Stimulated activated CD8-positive, alpha-beta memory T cell treated with anti-CD3 and anti-CD28 coated beads, Interleukin-7, amount 100 ng/mL, for 1 hour (primary cell): ENCODE measurements at places on chromosomes 6 and 20.

DNA sequence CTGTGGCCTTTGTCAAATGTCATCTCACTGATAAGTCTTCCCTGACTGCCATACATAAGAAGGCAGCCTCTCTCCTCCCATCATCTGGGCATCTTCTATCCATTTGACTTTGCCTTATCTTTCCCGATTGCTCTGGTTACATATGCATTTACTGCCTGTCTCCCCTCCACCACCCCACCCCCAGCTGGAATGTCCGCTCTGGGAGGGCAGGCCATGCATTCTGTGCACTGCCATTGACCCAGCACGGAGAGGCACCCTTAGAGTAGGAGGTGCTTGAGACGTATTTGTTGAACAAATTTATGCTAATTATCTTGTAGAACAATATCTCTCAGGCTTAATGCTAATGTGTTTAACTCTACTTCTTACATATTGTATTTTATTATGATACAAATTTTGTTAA is 183.9 kb upstream of the HDAC2 start:
- no peak for DNase-seq

DNA sequence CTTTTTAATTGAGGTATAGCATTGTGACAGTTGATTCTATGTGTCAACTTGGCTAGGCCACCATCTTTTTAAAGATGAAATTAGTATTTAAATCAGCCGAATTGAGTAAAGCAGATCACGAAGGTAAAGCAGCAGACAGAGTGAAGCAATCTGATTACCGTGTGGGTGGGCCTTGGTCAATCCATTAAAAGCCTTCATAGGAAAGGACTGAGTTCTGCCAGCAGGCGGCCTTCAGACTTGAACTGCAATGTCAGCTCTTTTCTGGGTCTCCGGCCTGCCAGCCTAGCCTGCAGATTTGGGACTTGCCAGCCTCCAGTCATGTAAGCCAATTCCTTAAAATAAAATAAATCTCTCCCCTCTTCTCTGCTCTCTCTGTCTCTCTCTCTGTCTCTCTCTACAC is 22.4 kb upstream of the TGM2 start:
- no peak for DNase-seq

GRCh38 chr6:26122402-26122792 is 35.2 kb downstream of the HFE start:
- no peak for DNase-seq

DNA sequence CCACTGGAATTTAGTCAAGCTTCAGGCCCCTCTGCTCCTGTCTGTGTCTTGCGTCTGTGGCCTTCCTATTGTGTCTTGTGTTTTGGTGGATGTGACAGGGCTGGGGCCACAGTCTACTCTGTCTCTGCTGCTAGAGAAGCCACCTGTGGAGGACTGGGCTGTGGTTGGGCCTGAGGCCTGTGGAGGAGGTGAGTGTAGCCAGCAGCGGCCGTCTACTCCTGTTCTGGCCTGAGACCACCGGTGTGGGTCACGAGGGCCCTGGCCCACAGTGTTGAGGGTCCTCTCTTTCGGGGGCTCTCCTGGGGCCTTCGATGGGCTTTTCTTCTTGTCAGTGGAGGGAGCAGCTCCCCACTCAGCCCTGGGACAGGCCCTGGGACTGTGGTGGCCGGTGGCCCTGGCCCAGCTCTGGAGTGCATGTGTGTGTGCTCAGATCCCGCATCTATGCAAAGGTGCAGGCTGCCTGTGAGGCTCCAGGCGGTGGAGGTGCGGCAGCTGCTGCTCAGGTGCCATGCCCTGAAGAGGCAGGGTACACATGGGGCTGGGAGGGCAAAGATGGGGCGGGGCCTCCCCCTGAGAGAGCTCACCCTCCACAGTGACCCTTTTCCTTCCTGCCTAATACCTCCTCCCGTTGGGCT is 20.8 kb downstream of the SDCBP2 start:
- DNase-seq, result no peak

- DNase-seq, result no peak
Observed at GRCh38 chr20:49865559-49865958, 49.8 kb downstream of the SPATA2 start.

- DNase-seq, result no peak
Observed at GRCh38 chr6:20409427-20409971, 7.8 kb downstream of the E2F3 start.

DNA sequence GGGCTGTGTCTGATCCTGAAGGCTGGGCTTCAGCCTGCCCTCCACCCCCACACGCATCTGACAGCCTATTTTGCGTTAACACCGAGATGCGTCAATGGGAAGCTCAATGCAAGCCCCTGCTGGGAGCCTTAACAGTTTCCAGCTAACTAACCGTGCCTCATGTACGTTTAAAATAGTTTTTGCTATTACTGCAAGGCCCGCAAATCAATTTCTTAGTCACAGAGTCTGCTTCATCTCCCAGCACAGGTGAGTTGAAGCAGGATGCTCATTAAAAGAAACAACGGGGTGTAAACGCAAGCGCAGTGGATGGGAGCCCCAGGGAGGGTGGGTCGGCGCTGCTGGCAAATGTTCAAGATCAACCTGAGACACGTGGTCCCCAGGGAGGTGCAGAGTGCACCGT is 142.8 kb upstream of the PHACTR3 start:
- no peak for DNase-seq

GRCh38 chr6:149324428-149324827 is 6.9 kb downstream of the TAB2 start:
- DNase-seq, result no peak

- DNase-seq, result no peak
Observed at GRCh38 chr6:42315259-42315990, 97.8 kb upstream of the MRPS10 start.

DNA sequence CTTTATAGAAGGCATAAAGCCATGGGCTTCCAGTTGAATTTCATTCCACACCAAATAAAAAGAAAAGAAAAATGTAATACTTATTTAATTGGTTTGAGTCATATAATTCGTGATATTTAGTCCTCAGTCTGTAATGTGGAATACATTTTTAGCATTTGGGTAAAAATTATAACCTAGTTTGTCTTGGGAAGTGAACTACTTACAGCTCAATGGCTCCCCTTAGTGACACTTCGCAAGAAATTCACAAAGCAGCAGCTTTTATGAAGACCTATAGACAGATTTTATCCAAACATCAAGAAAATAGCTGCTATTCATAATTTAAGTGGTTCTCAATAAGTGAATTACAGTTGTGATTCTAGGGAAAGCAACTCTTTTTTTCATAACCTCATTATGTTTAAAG is 72.1 kb downstream of the RSPO3 start:
- DNase-seq, result no peak

- DNase-seq, result no peak
Observed at GRCh38 chr6:36361071-36361470, 24.4 kb upstream of the BNIP5 start.

- DNase-seq, result no peak
Observed at GRCh38 chr6:135555550-135555949, 58.0 kb upstream of the AHI1 start.

GRCh38 chr6:36721369-36722140 is 23.9 kb downstream of the RAB44 start:
- DNase-seq, result no peak

DNA sequence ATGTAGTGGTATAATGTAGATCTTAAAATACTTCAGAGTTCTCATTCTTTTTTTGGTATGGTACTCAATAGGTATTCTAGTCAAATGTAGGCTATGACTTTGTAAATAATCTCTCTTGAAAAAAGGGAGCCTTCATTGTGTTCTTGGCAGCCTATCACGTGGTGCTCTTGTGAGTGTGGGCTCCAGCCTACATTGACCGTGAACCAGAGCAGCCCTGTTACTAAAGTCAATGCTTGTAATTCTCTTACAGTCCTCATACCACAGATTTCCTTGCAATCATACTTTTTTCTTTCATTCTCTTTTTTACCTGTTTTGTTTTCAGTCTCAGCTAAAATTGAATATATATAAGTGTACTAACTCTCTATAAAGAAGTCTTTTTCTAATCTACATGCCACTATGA is 31.1 kb downstream of the ARID1B start:
- no peak for DNase-seq

DNA sequence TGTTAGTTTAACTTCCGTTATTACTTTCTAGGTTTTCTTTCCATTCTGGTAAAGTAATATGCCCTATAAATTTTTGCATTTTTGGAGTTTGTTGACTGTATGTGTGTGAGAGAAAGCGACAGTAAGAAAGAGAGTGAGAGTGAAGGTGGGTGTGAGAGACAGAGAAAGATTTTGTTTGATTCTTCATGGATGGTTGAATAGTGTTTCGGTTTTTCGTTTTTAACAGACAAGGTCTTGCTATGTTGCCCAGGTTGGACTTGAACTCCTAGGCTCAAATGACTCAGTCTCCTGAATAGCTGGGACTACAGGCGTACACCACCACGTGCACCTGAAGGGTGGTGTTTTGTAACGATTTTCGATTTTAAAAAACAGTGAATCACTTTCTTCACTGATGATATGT is 329.1 kb upstream of the RUNX2 start:
- no peak for DNase-seq

DNA sequence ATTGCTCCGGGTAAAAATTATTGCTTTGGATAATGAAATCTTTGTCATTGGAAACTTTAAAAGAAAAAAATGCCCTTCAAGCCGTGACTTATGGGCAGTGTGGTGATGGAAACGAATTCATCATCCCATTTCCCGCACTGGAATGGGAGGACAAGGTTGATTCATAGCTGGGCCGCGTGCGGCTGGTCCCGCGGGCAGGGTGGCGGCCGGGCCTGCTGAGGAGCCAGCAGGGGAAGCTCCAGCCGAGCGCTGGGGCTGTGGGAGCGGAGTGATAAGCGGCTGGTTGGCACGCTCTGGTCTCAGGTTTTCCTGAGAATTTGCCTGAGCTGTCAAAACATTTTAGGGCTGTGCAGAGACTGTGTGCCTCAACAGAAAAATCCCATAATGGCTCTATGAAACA is 351.7 kb downstream of the CDC5L start:
- no peak for DNase-seq

- no peak for DNase-seq
Observed at GRCh38 chr6:125951323-125951722, 5.2 kb upstream of the HINT3 start.

DNA sequence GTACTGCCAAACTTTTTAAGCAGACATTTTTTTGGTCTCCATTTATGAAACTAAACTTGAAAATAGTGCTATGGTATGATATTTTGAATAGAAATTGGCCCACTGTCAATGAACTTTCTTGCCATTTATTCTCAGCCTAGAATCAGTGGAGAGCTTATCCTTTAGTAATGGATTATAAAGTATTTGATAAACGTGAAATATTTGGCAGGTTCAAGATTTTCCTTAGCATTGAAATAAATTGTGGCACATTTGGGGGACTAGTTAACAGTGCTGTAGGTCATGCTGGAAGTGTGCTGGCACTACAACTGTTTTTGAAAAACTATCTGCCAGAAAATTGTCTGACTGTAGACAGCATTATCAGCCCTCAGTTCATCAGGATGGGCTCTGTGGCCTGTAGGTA is 2.1 kb downstream of the PRSS35 start:
- DNase-seq, result no peak

DNA sequence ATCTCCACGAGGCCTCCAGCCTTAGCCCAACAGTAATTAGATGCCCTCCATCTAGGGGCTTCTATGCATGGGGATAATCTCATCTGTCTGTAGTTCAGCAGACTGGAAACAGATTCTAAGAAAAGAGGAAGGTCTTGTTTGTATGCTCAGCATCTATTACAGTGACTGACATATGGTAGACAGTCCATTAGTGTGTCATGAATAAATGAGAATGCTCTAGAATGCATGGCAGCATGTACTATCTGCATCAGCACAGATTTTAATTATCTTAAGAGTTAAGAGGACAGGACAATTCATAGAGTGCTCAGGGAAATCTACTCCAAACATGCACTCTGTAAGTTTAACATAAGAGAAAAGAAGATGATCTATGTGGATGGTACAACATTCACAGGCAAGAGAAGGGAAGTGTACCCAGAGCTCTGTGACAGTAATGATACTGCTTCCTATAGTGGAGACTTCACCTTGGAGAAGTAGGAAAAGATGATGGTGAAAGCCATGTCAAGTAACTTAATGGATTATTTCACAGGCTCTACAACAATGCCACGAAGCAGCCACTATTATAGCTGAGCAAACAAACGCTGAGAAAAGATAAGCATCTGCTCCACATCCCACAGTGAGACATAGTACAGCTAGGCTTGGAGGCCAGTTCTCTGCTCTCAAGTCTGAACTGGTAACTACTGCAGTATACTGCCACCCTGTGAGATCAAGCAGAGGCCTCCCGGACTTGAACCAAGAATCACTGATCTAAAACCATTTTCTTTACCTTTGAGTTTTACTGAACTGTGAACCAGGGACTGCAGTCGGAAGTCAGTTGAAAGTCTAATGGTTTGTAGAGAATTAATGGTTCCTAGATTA is 309.2 kb upstream of the SPTLC3 start:
- DNase-seq, result no peak

DNA sequence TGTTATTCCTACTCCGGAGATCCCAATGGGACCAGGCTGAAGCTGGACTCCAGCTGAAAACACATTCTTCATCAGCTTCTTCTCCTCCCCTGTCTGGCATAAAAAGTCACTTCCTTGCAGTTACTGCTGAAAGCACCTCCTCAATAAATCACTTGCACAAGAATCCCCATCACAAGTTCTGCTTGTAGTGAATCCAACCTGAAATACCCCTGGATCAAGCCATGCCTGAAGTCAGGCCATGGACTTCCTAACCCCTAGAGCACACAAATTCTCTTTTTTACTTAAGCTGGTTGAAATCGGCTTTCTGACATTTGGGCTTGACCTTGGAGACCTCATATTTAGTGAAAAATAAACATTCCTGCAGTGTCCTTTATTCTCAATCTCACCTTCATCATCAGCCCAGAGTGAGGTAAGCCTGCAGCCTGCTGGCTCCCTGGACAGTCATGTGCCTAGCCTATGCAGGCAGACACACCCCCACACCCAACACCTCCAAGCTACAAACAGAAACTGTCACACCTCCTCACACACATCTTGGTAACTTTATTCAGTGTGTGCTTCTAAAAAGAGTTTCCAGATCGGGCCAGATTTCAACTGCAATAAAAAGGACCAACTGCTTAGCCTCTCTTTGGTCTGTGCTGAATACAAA is 51.5 kb upstream of the PTPRT start:
- no peak for DNase-seq

DNA sequence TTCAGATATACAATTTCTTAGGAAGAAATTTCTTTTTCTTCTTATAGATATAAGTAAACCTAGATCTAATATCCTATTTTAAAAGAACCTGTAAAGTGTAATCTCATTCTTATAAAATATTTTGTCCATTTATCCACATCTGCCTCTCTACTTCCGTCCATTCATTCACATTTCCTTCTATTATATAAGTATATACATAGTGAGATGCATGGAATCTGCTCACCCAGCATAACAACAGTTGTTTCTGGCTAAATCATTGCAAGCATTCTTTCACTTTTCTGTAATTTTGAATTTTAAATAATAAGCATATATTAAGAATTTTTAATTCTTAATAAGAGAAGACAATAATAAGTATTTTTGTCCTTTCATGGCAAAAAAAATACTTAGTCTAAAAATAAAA is 45.4 kb downstream of the CEP162 start:
- no peak for DNase-seq

GRCh38 chr6:135087803-135088202 is 33.2 kb upstream of the HBS1L start:
- no peak for DNase-seq
